RPMI8226 (cell line): ENCODE measurements at places on chromosomes 1 and 21.
A peak's percentile ranks its signal among the peaks of the same experiment; 100 is the strongest.

DNA sequence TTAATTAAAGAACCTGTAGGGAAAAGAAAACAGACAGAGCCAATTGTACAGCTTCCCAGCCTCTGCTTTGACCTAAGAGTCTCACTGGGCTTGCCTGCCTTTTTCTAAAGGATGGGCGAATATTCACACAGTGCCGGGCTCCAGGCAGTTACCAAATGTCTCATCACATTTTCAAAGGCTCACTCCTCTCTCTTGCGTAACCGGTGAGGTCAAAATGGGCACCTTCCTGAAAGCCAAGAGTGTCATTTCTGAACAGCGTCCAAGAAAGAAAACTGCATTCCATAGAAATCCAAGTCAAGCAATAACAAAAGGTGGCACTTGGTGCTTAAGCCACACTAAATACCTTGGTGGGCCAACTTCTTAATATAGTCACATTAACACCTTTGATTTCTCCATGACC is 710 bp upstream of the PALMD start:
- no peak for DNase-seq

DNA sequence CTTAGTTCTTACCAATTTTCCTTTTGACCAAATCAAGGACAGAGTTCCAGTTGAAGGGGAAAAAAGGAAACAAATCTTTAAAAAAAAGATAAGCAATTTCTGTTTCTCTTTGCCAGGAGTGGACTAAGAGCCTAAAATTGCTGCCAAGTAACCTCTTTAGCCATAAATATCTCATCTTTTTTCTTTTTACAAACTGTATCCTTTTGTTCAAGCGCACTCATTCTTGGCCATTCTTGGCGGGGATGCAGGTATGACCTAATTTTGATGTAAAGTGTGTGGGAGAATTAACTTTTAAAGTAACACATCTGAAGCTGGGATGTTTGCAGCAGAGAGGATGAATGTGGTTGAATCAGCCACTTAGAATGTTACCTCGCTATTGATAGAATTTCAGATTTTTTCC is 13.4 kb upstream of the KIF1B start:
- DNase-seq: no peak

- no peak for DNase-seq
Observed at GRCh38 chr1:234372011-234372757, 1.1 kb upstream of the COA6 start.

DNA sequence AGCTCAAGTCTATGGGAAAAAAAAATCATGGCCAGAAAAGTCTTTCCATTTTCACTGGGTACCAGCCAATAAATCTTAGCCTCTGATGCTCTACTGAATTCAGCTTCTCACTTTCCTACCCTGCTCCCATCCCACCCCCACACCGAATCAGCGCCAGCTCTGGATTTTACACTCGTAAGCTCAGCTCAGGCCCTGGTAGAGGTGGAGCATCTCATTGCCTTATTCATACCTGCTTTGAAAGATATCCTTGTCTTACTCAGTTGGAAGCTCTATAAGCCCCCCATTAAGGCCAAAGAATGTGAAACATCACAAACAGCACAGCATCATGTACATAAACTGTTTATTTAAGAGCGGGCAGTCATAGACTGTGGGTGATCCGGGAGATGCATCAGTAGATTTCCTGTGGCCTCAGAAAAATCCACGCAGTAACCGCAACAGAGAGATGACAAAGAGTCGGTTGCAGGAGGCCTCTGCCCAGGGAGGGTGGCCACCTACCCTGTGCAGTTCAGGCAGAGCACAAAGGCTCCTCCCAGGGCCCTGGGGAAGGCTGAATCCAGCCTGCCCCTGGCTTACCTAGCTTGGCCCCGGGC is 36.4 kb upstream of the ETS2 start:
- DNase-seq: no peak

DNA sequence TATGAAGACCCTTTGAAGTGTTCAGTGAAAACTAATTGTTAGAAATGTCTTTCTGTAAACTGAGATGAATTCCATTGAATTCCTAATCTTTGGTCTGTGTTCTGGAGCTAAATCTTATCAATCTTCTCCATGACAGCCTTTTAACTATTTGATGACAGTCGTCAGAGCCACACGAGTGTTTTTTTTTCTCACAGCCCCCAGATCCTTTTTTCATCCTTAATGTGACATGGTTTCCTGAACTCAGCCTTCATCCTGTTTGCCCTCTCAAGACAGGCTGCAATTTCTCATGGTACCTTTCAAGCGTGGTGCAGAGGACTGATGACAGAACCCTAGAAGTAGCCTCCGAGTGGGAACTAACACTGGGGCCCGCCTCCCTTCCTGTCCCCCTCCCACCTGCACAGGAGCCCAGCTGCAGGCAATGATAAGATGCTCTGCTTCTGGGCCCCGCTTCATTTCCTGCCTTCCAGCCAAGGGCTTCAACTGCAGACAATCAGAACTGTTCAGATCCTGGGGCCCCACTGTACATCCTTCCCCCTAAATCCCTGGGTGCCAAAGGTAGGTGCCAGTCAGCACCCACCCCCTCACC is 114.6 kb upstream of the VAV3 start:
- DNase-seq: no peak

DNA sequence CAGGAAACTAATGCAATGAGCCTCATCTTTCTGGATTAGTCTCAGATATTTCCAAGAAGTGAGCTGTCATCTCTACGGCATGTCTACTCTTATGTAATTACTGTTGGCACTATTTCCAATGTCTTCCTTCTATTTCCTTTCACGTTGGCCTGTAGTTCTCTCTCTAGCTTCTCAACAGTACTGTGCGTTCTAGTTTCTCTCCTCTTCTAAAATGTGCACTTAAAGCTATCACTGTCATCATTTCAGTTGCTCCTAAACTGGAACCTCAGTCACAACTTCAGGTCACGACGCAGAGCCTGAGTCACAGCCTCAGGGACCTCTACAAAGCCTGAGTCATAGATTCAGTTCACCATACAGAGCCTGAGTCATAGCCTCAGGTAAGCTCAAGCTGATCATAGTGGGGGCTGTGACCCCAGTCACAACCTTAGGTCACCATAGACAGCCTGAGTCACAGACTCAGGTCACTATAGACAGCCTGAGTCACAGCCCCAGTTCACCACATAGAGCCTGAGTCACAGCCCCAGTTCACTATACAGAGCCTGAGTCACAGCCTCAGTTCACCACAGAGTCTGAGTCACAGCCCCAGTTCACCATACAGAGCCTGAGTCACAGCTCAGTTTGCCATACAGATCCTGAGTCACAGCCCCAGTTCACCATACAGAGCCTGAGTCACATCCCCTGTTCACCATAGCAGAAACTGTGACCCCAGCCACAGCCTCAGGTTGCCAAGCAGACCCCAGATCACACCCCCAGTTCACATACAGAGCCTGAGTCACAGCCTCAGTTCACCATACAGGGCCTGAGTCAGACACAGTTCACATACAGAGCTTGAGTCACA is 13.0 kb downstream of the WNT9A start:
- no peak for DNase-seq

GRCh38 chr1:102190429-102190828 is 193.7 kb upstream of the OLFM3 start:
- DNase-seq: no peak

DNA sequence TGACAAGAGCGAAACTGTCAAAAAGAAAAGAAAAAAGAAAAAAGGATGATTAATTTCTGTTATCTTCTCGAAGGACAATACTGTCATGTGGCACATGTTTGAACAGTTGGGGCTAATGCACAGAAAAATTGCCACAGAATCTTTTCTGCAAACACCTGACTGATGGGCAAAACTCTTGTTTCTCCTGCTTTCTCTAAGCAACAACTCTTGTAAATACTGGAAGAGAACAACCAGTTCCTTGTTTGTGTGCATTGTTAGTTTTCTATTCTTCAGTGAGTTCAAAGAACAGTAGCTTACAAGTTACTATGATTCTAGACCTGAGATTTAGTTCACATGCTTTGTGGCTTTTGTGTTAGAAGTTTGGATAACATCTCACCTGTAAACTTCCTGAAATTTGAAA is 60.7 kb downstream of the CDC14A start:
- no peak for DNase-seq

DNA sequence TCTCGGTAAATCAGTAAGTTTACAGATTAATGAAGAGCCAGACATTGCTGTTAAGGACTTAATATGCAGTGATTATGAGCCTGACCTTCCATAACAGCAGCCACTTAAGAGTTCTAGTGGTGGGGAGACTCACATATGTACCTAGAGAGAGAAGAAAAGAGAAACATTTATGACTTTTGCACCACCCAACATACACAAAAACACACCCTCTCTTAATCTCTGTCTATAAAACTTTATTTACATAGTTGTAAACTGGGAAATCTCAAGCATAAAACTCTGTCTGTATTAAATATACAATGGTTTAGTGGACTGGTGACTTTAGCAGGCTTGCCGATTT is 347.4 kb upstream of the ADGRL2 start:
- DNase-seq: no peak

DNA sequence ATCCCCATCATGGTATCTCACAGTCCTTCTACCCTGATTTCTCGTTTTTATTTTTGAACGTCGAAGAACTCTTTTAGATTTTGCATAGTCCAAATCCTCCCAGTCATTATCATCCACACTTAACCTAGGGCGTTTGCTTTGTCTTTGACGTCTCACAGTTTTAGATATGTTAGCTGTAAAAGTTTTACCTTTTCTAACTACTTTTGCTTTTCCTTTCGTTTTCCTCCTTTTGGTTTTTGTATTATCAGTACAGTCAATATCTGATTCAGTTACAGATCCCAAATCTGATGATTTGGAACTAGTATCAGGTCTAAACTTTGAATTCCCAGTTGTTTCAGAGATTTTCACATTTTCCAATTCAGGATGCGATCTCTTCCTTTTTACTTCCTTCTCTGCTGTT is 13.1 kb upstream of the PSMG1 start:
- DNase-seq: no peak

GRCh38 chr1:24206516-24207394 is 19.7 kb upstream of the IFNLR1 start:
- peak; percentile 87 for DNase-seq

DNA sequence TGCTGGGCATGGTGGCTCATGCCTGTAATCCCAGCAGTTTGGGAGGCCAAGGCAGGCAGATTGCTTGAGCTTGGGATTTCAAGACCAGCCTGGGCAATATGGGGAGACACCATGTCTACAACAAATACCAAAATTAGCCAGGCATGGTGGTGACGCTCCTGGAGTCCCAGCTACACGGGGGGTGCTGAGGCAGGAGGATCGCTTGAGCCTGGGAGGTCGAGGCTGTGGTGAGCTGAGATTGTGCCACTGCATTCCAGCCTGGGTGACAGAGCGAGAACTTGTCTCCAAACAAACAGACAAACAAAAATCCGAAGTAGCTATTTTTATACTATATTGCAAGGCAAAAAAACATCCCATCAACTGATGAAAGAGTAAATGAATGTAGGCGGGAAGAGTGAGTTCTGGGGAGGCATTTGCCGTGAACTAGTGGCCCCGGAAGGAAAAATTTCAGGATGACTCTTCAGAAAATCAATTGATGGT is 40.6 kb downstream of the NCMAP start:
- no peak for DNase-seq

GRCh38 chr1:153938996-153939395 is 7.5 kb downstream of the DENND4B start:
- no peak for DNase-seq

DNA sequence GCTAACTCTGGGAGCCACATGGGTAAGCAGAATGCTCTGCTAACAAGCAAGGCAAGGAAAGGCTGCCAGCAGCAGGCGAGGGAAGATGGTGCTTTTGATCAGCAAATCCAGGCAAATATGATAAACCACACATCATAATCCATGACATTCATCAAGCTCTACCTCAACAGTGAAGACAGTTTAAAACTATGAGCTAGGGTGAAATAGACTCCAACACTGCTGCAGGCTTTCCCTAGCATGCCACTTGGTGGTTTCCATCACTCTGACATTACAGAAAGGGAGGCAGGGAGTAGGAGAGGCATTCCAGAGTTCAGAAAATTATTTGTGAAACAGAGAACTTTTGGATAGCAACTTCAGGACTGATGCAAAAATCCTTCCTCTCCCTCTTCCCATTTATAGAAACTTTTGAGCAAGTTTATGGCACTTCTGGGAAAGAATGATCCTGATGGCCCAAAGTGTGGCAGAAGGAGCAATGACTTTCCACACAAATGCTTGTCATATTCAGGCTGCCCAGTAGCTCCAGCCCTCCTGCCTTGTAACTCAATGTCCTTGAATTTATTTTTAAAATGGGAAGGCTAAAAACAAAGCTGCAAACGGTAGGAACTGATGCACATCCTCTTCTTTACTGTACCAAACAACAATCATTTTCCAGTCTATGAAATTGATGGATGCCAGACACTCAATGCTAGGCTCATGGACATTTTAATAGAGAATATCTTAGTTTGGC is 70.8 kb downstream of the SMYD2 start:
- DNase-seq: no peak

DNA sequence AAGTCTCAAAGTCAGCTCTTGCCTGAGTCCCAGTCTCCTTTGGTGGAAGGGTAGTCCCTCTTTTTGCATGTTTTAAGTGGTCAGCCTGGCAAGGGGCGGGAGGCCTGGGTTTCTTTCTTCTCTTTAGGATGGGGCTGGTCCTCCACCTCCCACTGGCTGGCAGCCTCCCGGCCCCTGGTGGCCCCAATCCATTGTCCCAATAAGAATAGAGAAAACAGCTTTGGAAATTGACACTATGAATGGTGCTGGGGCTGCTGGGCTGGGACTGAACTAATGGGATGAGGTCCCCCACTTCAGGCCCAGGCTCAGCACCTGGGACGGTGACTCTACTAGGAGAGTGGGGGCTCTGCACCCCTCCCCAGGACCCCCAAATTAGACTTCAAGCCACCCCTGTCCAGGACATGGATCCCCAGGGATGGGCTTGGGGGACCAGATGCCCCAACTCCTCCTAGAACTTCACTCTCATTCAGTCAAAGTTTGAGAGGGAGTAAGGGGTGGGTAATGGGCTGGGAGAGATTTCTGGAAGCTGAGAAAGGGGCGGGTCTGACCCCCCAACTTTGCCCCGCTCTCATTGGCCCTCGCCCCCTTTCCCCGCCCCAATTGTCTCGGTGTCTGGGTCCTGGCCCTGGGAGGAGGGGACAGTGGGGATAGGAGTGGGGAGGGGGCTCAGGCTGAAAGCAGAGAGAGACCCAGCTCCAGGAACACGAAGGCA is 18.2 kb downstream of the SLC27A3 start:
- no peak for DNase-seq

- no peak for DNase-seq
Observed at GRCh38 chr21:28387220-28387619, 605.5 kb downstream of the LTN1 start.

DNA sequence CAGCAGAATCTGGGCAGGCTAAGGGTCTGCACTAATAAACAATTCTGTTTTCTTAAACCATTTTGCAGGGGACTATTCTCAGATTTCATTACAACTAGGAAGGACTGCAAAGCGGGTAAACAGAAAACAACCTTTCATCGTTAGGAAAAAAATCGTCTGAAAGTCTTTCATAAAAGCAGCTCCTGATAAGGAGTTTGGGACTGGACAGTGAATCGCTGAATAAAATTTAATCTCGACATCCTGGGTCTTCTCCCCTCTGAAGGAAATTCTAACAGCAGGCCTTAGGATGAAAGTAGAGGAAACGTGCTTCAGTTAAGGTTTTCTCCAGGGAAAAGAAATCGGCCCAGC is 471 bp upstream of the MTF2 start:
- DNase-seq: no peak

- DNase-seq: no peak
Observed at GRCh38 chr1:5947071-5947821, 45.0 kb downstream of the NPHP4 start.
